AG04450 (cell line): ENCODE measurements at places on chromosomes 3 and 15. TPM values are rescaled to one million over a fixed set of nuclear protein-coding genes. Genes with fewer than 3 reads are reported as not detected.

DNA sequence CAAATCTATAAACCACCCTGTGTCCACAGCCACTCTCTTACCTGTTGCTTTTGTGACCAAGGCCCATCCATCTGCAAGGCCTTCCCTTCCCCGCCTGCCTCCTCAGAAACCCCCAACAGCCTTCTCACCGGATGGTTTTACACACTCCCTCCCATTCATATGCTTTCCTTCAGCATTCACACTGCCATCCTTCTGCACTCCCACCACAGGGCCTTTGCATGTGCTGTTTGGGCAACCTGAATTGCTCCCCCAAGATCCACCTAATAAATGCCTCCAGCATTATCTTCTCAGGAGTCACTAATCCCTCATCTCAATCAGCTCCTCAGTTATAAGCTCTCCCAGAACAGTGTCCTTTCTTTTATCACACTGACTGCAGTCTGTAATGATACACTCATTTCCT, 6.0 kb downstream of the CLEC3B start:
- DNase-seq, result no peak

NECTIN3 gene
- 71.9 and 98.3 TPM in 2 replicates for polyA plus RNA-seq

TMEM158 gene
- 24.7 and 25.1 TPM in 2 replicates for polyA plus RNA-seq

TEX55 gene
- not detected in 2 replicates for polyA plus RNA-seq

DNA sequence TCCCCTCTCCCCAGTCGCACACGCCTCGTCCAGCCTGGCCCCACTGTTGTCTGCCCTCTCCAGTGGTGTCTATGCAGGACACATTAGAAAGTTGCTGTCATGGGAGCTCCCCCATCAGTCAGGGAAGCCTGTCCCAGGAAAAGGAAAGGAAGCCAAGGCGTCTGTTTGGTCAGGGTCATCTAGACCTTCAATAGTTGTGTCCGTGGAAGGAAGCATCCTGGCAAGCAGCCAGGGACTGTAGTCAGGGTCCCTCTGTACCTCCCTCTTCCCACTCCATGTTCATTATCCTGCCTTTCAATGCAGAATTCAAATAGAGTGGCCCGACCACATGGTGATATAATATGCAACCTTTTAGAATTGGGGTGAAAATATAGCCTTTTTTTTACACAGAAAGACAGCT, 60.7 kb upstream of the RAB6B start:
- no peak for DNase-seq
